Endothelial cell of umbilical vein (primary cell): ENCODE measurements at places on chromosomes 1 and 21.

DNA sequence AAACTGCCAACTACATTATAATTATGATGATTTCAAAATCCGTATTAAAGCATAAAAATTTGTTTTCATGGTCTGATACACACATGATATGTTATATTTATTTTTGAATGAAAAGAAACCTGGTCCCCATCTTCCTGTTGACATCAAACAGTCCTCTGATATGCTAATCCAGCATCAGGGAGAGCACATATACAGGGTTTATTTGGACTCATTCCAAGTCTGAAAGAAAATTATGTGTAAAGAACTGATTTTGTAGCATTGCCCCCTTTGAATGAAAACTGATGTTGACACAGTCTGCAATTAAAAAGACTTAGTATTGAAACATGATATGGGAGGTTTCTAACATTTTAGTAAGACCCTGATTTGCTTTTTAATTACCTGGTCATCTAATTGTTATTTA lies 119.4 kb downstream of the NEK7 start:
- no peak for DNase-seq

DNA sequence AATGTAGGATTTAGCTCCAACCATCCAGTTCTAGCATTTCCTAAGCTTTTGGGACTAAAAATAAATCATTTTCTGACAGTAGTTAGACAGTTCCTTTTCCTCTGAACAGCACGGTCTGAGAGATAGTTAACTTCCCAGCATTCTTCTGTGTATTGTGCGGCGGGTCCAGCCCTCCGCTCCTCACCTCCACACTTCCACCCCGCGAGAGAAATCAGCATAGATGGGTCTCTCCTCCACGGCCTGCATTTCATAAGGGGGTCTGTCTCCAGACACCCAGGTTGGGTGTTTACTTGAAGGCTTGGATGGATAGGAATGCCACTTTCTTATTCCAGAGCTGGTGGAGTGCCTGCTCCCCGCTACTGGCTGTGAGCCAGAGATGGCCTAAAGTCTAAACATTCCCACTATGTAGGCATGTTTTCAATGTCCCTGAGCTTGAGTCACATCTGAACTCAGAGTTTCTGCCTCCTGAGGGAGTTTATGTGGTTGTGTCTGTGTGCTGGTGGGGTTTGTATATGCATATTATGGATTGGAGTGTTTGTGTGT lies 38.0 kb upstream of the PPP2R5A start:
- DNase-seq, result peak; percentile 67

DNA sequence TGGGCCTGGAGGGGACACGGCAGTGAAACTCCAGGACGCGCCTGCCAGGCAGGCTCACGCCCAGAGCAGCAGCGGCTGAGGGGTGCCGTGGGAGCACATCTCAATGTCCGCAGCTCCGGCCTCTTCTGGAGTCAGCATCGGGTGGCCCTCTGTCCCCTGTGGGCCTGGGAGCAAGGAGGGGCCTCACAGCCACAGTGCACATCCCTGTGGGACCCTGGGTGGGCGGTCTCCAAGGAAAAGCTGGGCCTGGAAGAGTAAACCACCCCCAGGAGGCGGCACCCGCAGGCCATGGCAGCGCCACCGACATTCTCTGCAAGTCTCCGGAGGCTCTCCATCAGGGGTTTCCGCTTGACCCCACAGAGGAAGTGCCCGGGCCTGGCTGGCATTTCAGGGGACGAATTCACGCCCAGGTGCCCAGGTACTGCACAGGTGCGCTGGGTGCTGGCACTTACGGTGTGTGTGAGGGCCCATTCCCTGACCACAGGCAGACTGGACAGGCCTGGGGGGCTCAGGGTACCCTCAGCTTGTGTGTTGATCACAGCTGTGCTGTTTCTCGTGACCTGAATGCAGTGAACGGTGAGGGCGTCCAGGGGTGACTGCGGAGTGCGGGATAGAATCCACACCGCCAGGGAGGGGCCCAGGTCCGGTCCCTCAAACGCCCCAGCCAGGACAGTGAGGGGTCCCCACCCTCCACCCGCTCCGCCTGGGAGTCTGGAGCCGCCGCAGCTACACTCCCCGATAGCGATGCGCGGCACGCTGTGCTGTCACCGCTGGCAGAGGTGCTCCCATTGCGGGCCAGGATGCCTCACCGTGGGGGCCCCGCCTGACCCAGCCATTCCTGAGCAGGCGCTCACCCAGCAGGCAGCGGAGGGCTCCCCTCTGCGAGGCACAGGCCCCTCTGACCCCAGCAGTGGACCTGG lies 16.6 kb upstream of the RNF223 start:
- DNase-seq, result no peak

DNA sequence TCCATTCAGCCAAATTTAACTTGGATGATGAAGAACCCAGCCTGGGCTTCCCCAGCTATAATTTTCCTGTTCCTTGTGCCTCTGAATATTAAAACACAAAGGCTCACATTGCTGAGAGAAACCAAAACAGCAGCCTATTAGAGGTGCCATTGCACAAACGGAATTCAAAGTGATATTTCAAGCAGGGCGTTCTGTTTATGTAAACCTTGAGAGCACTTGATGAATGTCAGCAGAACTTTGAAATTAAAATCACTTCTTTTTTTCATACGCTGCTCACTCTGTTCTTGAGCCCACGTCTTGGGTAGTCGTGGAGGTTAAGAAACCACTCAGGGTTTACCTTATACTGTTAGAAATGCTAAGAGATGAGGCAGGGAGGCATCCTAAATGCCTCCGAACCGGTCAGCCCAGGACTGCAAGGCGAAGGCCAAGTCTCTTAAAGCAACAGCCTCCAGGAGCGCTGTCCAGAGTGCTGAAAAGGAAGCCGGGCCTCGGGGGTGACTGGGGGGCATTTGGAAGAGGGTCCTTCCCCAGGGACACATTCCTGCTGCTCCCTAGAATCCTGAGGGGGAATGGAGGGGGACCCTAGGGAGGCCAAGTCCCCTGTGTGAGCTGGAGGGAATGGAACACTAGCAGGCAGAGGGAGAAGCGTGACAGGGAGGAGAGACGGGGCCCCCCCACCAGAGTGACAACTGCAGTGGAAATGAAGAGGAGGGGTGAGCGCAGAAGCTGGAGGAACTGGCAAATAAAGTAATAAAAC lies 154.8 kb upstream of the VAMP3 start:
- peak; percentile 36 for DNase-seq

- DNase-seq, result no peak
Observed at GRCh38 chr1:35657851-35658250, 16.5 kb upstream of the PSMB2 start.

- DNase-seq, result no peak
Observed at GRCh38 chr1:185821612-185822385, 87.6 kb downstream of the HMCN1 start.

- peak; percentile 58 for DNase-seq
Observed at GRCh38 chr1:20640183-20640597, 6.9 kb downstream of the PINK1 start.

DNA sequence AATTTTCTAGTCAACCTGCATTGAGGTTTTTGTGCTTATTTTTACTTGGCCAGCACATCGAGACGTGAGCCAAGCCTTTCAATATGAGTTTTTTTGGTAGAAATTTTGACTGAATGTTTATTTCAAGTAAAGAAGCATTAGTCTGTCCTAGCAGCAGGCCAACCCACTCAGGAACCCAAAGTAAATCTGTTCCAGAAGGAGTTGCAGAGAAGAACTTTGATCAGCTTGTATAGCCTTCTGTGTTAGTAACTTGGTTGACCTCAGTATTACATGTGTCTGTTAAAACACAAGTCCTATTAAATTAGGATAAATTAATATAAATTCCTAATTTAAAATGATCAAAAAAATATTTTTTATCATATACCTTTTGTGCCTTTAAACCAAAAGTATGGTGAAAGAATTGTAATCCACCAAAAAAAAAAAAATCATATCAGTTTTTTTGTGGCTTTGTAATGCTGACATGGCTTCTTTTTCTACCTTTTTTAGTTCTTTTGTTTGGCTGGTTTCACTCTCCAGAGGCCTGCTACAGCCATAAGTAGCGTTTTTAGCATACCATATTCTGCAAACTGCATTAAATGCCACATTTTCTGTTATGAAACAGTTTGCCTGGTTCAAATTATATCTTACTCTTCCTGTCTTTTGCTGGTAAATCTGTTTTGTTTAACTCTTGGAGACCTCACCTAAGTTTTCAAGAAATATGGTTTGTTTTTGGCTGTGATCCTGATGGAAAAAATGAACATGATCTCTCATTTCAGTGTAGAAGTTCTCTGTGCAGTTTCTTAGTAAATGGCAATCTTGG lies 39.5 kb downstream of the ATF6 start:
- no peak for DNase-seq

DNA sequence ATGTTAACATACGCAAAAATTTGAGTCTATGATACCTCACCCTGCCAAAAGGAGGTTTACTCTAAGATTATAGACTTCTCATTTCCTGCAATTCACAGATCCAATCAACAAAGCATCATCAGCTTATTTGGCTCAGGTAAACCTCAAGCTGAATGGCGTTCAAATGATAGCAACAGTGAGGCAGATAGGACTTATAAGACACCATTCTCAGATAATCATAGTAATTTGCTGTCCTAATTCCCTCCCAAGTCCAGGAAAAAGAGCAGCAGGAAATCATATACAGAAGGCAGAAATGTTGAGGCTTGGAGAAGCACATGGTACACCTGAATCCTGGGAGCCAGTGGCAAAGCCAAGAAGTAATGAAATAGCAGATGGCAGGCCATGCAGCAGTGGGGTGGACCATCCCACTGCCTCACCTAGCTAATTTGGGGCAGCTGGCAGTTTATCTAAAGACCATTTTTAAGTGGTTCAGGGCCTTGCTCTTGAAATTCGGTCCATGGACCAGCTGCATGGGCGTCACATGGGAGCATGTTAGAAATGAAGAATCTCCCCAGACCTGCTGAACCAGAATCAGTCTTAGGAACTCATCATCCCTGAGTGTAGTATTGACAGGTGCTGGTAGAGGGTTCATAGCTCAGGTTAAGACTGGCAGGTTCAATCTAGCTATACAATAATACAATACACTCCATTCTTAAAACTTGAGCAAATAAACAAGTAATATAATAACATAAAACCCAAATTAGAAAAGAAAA lies 57.7 kb downstream of the ASTN1 start:
- no peak for DNase-seq

DNA sequence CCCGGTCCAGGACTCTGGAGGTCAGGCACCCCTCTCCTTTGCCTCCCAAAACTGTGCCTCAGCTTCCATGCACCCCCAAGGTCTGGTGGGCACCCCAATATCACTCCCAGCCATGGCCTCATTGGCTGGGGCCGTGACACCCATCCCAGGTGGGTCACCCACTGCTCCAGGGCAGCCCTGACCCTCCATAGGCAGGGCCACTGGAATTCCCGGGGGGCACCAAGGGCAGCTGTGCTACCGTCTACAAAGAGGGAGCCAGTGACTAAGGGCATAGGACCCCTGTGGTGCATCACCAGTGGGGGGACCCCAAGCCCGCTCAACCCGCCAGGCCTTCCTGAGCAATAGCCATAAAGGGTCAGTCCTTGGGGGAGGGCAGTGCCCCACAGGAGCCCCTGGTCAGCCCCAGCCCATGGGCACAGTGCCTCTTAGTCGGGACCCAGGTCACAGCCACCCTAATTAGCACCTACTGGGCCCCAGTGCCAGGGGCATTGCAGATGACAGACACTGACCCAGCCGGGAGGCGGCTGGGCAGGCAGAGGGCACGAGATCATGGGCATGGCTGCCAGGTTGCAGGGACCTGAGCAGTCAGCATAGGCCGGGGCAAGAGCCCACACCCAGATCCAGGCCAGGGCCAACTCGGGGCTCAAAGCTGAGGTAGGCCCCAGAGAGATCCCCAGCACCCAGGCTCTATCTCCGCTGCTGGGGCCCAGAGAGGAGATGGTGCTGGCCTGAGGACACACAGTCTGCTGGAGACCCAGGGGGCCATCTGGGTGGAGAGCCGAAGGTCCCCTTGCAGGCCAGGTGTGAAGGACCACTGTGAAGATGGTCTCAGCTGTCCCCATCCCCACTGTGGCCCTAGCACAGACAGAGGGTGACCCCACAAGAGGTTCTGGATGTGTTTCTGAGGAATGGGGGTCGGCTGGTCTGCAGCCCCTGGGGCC lies 19.0 kb upstream of the ARF1 start:
- DNase-seq, result no peak

DNA sequence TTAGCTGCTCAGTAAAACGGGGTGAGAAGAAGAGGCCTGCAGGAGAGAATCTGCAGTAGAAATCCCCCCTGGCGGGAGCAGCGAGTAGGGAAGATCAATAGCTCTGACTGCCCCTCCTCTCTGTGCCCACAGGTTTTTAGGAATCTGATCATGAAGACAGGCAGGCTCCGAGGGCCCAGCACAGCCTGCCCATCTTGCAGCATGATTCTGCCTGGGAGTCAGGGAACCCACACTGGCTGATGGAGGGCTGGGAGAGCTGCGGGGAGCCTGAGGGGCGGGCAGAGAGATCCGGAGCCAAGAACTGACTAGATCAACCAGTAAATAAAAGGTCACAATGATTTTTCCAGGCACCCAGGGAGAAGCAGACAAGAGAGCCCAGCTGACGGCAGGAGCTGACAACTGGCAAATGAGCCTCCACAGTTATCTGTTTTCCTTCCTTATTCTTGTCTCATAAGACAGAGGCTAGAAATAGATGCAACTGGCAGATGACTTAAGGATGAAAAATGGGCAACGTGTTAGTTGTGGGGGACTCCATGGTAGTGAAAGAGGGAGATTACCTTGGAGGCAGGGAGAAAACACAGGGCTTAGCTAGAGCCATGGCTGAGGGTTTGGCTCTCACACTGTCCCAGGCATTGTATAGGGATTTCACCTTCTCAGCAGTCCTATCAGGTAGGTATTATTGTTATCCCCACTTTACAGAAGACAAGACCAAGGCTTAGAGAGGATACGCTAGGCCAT lies 116.2 kb downstream of the PLXNA2 start:
- DNase-seq, result no peak

DNA sequence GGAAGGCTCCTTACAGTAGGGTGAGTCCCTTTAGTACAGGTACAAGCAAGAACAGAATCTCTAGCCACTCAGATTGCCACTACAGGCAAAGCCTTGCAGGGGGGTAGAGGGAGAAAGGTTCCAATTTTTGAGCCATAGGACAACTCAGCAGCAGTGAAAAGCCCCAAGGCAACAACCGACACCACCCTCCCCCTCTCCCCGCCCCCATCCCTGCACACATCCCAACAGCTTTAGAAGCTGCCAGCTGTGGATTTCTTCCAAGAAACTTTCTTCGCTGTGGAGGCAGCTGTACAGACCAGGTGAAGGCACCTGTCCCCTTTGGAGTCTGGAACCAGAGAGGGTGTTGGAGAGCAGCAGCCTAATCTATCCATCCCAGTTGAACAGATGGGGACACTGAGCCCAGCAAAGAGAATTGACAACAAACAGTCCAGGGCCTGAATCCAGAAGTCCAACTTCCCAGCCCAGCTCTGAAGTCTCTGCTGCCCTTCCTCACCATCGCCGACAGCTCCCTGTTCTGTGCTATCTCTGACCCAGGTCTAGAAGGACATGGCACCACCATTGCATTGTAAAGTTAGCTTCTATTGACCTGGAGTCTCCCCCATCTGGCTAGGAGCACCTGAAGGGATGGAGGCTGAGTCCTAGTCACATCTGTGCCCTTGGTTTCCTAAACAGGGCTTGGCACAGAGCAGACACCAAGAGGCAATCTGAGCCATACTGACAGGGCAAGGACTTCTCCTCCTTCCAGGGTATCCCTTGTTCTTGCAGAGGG lies 2.2 kb downstream of the TENT5B start:
- DNase-seq, result no peak

- DNase-seq, result no peak
Observed at GRCh38 chr1:61282387-61282786, 200.0 kb downstream of the NFIA start.

GRCh38 chr1:233869680-233870079 lies 34.8 kb upstream of the SLC35F3 start:
- no peak for DNase-seq
